ENCODE measurements at places on chromosomes 2 and 18. TPM values are rescaled to one million over a fixed set of nuclear protein-coding genes. Genes with fewer than 3 reads are reported as not detected.

DNA sequence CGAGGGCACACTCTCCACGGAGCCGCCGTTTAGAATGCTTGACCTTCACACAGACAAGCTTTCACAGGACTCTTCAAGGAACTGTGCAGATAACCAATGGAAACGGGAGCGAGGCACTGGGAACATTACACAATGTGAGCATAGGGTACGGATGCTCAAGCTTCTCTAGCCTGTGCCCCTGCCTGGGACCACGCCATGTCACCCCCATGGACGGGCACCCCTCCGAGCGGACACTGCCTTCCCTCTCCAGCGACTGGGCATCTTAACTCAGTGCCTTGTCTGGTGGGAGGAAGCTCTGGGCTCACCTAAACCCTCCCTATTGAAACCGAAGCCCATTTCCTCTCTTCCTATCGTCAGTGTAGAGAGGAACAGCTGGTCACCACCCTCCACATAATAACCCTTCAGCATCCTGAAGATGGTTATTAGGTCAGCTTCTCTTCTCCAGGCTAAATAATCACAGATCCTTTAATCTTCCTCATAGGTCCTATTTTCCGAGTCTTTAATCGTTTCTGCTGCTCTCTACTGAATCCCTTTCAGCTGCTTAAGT lies 626.7 kb downstream of the GALR1 start:
- DNase-seq: no peak

- no peak for DNase-seq
These were observed 156.6 kb downstream of the DTNA start for GRCh38 chr18:34866739-34867138.

GRCh38 chr18:36780748-36781147 lies 48.1 kb downstream of the TPGS2 start:
- no peak for DNase-seq

GRCh38 chr2:182867426-182868053 lies 1.1 kb upstream of the FRZB start:
- DNase-seq: no peak

DNA sequence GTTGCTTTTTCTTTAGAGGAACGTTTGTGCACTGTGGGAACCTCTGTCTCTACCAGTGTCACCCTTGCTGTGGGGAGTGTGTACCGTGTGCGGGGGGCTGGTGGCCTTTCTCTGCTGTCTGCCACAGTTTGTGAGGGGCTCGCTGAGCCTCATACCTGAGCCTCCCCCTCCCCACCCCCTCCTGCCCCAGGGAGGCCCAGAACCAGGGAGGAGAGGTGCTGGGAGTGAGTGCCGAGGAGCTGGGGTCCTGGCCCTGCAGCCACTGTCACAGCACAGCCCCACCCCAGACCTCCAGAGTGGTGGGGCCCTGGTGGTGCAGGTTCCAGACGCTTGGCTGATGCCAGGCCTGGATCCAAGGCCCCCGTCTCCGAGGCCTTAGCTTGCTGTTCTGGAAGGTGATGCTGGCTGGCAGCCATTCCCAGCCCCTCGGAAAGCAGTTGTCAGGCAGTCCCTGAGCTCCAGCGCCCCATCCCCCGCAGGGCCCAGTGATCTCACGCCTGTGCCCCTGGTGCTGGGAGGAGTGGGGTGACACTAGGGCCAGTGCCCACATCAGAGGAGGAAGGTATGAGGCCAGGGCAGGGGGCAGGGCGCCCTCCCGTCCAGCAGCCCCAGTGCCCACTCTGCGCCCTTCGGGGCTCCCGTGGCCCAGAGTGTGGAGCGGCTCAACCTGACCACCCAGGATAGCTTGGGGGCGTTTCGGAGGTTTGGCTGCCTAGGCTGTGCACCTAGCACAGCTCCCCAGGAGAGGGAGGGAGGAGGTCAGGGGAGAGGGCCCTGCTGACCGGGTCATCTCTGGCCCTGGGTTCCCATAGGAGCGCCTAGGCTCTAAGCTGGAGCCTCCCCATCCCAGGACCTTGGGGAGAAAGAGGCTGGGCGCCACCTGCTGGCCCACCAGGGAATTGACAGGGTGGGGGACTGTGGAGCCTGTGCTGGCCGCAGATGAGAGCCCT lies 53.0 kb upstream of the ALPP start:
- peak; percentile 79 for DNase-seq

DNA sequence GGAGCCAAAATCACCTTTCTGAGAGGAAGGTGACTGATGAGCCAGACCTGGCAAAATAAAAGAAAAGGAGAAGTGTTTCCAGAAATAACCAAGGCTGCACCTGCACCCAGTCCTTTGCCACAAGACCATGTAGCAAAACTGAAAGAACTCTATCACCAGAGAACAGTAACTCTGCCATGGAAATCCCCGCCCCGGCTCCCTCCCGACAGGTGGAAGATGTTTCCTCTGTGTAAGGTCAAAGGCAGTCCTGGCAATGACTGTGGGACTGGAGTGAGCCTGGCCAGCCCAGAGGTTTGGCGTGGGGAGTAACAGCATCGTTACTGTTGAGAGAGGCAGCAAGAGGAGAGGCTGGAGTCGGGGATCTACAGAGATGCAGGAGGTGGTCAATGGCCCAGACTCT lies 42.3 kb downstream of the SPRED2 start:
- DNase-seq: no peak

- no peak for DNase-seq
These were observed 405.5 kb downstream of the RND3 start for GRCh38 chr2:150081775-150082481.

GRCh38 chr2:20129331-20130159 lies 78.1 kb upstream of the LAPTM4A start:
- DNase-seq: no peak

DNA sequence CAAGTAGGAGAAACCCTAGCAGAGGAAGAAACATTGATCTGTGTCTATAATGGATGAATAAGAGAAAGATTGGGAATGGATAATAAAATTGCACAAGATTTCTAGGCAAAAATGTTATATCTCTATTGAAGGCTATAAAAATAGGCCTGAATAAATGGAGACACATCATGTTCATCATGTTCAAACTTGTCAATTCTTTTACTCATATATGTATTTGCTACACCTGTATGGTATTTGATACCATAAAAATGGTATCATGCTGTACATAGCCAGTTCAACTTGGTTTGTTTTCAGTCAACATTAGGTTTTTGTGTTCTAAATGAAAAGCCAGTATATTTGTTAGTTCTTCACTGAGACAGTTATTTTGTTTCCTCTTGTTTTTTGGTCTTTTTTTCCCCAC lies 132.2 kb upstream of the RNF152 start:
- DNase-seq: no peak

The MYOM1 gene
- total RNA-seq: 0.98 TPM

The MAP3K19 gene
- total RNA-seq: not detected

The SSB gene
- 105 TPM for total RNA-seq

The GBX2 gene
- not detected for total RNA-seq

The ASXL2 gene
- total RNA-seq: 37.2 TPM
